Occipital lobe (tissue), 3 donors: ENCODE measurements at places on chromosomes 6 and 20. TPM values are rescaled to one million over a fixed set of nuclear protein-coding genes. Genes with fewer than 3 reads are reported as not detected.

DNA sequence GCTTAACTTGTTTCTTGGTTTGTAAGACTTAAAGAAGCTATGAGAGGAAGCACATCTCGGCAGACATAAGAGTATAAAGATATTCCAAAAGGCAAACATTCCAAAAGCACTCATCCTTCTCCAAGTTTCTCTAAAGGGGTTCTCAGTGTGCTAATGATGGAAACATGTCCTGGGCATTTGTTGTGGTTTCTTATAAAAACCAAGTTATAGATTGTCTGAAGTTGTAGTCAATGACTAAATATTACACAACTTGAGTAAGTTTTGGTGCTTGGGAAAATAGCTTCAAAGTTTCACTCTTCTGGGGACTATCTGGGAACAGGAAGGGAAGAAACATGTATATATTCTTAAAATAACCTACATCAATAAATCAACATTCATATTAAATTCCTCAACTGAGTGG lies 128.3 kb upstream of the TBX18 start:
- no peak for DNase-seq

- DNase-seq = no peak
Observed at GRCh38 chr6:343226-343935, 48.2 kb upstream of the IRF4 start.

Gene DCDC2
- total RNA-seq = 2.0 TPM

DNA sequence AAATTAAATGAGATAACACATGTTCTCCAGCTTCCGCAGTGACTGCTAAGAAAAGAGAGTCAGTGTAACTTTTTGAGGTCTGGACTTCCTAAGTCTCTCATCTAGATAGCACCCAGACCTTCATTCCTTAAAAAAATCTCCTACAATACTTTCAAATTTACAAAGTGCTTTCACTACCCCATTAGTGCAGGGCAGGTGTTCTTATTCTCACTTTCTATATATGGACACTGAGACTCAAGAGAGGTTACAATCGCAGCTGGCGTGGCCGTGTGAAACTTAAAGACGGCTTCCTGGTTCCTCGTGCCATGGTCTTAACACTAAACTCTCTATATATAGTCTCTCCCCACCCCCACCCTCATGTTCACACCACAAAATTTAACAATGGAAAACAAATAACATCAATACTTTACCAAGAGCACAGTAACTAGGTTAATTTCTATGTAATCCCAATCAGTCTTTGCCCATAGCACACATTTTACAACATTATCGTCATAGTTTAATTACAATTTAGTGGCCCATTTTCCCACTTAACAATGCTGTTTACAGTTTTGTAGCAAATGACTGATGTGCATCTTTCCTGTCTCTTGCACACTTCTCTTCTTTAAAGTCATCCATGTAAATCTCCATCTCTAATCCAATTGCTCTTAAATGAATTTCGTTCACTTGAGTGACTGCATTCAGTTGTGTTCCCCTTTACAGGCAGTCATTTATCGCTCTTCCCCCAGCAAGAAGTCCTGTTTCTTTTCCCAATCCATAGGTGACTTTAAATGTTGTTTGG lies 78.8 kb upstream of the ARID1B start:
- DNase-seq = no peak

DNA sequence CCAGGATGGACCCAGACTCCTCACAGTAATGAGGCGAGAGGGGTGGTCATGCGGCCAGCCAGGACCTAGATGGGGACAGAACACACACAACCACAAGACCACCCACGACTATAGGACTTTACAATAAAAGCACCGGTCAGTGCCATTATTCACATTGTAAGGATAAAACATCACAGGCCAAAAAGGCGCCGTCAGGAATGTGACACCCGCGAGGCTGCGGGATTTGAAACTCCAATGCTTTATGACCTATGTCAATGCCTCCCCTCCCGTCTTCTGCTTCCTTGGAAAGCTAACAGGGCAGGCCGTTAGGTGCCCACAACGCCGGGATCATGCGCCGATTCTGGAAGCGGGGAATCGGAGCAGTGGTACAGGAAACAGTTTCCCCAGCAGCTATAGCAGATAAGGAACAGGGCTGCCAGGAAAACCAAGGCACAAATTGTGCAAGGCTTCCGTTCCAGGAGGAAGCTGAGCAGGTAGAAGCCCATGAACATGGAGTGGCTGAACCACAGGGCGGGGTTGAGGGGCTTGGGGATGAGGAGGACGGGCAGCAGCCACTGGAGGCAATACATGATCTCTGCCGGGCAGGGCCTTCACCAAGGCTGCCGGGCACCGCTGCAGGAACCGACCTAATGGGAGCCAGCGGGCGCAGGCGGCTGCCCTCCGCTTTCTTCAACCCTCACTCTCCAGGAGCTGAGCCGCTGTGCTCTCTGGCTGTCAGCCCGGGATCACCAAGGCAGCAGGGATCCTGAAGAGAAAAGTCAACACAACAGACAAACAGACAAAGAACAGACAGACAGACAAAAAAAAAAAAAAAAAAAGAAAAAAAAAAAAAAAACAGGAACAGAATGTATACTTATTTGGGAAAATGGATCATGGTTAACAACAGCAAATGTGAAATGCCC lies 2.2 kb upstream of the NNAT start:
- DNase-seq = no peak

DNA sequence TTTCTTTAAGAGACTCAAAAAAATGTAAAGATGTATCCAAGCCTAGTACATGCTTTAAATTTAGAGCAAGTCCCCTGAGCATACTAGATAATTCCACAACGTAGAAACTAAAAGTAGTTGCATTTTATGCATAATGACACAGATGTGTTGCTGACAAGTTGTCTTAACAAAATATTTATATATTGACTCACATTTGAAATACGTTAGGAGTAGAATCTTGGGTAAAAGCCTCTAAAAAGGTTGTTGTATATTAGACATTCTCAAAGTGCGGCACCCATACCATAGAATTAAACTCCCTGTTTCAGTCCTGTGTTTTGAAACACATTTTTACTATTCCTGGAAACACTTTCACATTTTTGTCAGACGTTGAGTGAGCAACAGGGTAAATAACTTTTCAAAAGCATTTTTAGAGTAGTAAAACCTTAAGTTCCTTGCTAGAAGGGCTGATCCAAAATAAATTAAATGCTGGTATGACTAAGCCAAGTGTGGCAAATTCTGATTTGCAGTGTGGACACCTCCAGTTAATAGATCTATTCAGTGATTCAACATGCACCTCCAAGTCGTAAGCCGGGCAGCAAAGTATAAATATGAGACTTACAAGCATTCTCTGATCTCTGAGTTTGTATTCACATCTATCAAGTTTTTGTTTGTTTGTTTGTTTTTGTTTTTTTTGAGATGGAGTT lies 97.5 kb downstream of the GMDS start:
- no peak for DNase-seq

DNA sequence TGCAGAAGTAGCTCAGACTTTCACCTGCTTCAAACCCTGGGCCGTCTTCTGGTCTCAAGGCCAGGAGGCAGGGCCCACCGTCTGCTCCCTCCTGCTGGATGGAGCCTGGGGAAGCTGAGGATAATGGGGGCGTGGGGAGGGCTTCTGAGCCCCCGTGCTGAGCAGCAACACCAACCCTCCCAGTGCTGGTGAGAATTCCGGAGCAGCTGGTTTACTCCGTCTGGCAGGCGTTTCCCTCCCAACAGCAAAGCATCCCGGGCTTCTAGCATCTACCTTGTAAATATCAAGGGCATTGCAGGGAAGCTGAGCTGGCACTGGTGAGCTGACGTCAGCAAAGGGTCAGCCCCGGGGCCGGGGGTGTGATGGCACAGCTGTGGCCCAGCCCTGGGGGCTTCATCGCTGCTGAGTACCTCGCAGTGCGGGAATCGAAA lies 16.8 kb upstream of the CHRNA4 start:
- no peak for DNase-seq

Gene MYL9
- total RNA-seq = 0.78 TPM

Gene SCUBE3
- 1.7 TPM for total RNA-seq

Gene CNKSR3
- total RNA-seq = 3.0 TPM

- no peak for DNase-seq
Observed at GRCh38 chr6:48985025-48985424, 478.0 kb downstream of the MMUT start.

DNA sequence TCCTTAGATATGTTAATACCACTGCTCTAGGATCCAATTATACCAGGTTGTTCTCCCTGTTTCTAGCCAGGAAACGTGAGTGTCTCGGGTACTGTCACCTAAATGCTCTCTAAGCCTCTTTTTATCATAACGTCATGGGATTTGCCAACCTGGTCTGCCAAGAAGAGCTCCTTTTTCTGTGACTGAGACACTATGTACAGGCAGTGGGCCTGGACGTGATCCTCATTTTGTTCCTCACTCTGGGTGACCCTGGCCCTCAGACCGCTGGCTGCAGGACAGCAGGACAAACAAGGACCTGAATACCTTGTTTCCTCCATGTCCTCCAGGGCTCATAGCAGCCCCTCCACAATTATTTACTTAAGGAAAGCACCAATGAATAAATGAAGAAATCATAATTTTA lies 69.1 kb downstream of the CD164 start:
- DNase-seq = no peak

GRCh38 chr6:137820425-137820824 lies 46.6 kb upstream of the TNFAIP3 start:
- DNase-seq = no peak
